ENCODE measurements at places on chromosomes 5 and 9.

- peak; percentile 98 for DNase-seq
These were observed 295.5 kb upstream of the CLINT1 start for GRCh38 chr5:158154226-158155005.

DNA sequence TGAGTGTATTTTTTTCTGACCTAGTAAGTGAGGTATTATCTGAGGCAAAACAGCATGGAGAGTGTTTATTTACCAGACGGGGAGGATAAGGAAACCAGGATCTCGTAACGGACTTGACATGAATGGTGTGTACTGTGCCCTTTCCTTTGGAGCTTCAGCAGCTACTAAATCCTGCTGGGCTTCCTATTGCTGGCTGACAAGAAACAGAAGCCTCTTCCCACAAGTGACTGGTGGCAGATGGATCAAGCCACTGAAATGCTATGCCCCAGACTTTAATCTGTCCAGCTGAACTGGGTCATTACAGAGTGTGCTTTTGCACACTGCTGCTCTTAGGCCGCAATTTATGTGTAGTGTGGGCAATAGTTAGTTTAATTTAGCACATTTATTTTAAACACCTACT is 162.7 kb upstream of the MRPS30 start:
- DNase-seq, result no peak

- DNase-seq, result no peak
These were observed 86.8 kb upstream of the SEMA6A start for GRCh38 chr5:116661419-116661818.

DNA sequence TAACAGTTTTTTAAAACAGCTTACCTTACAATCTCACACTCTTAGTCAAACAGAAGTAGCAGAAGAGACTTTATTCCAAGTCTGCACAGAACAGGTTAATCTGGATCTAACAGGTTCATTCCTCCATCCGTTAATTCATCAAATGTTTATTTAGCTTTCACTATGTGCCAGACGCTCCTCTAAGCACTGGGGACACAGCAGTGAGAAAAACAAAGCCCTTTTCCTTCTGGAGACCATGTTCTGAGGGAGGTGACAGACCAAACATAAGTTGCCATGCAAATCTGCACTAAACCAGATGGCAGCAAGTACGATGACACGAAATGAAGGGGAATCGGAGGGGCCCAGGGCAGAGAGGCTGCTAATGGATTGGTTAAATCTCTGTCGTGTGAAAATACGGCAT is 17.1 kb upstream of the GLIPR2 start:
- DNase-seq, result no peak

DNA sequence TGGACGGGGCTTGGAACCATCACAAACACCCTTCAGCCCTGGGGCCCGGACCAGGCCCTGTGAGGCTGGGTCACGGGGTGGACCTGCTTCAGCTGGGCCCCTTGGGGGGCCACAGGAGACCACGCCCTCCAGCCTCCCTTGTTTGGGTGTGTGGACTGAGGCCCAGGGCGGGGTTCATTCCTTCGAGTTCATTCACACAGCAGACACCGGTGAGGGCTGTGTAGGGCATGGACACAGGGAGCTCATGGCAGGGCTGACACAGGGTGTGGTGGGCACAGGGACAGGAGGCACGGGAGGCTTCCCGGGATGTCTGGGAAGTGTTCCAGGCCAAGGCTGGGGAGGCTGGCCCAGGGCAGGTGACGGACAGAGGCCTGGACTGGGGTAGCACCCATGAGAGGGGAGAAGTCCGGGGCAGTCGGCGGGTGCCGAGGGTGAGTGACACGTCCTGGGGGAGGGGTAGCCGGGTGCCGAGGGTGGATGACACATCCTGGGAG is 8.9 kb downstream of the DNLZ start:
- DNase-seq, result no peak

- no peak for DNase-seq
These were observed 62.6 kb upstream of the FRRS1L start for GRCh38 chr9:109229682-109230081.

DNA sequence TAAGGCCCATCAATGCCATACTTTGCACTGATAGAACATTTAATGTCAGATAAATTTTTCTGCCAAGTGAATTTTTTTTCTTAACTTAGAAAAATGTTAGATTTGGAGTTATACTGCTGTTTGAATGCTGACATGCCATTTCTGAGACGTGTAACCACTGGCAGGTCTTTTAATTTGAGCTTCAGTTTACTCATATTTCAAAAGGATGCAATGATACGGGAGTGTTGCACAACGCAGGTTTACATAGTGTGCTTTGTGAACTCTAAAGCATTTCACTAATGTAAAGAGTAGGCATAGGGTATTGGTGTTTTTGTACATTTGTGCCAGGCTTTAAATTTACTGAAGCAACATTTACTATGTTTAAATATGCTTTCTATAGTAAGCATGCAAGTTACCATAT is 4.2 kb downstream of the ZBTB43 start:
- no peak for DNase-seq

DNA sequence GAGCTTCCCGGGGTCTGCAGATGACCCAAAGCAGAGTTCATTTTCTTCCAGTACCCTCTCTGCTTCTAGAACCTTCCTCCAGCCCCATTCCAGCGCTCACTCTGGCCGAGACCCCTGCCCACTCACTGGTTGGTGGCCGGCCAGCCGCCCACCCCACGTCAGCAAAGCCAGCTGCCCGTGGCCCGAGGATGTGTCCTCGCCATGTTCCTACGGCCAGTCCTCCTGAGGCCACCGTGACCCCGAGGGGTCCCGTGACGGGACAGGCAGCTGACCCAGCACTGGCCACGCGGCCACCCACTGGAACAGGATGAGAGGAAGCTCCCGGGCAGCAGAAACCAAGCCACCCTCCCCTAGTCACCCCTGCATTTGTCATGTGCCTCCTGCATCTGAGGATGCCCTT is 39.1 kb upstream of the SLC6A19 start:
- DNase-seq, result no peak

DNA sequence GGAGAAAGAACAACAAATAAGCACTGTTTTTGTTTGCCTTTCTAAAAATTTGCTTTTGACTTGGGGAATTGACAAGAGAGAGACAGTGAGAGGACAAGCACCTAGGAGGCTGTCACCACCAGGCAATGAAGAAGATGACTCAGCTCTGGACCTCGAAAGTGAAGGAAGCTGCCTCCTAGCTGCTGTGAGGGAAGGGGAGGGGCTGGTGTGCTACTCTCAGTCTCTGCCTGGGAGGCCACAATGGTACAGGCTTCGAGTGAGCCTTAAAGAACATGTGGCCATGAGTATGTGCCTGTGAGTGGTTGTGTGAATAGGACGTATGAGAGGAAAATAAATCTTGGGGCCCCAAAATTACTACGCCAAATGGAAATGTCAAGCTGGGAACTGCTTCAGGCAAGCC is 7.1 kb upstream of the PLK2 start:
- no peak for DNase-seq

- DNase-seq, result no peak
These were observed 49.4 kb downstream of the JMY start for GRCh38 chr5:79285285-79285684.

DNA sequence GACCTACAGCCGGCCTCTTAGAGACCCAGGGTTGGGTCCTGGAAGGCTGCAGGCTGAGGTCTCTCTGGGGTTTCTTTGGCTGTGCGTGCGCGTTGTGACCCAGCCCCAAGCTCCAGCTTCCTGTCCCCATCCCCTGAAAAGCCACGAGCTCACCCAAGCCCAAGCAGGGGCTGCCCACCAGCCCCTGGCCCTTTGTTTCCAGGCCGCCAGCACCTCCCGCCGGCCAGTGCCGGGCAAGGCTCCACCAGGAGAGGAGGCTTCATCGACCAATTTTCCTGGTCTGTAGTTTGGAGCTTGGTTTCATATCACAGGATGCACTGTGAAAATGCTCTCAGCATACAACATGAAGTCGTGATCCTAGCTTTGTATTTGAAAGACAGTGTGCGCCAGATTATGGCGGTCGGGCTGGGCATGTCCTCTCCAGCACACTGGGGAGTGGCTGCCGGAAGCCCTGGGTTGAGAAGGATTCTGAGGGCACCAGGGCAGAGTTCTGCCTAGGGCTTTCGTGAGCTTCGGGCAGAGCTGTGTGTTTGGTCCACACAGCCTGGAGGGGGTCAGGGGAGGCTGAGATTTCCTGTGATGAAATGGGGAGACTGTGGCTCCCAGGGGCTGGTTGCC is 78.6 kb downstream of the COL5A1 start:
- no peak for DNase-seq

GRCh38 chr9:36840898-36841536 is 193.1 kb downstream of the PAX5 start:
- no peak for DNase-seq

- DNase-seq, result peak; percentile 78
These were observed 50.6 kb downstream of the FBXL7 start for GRCh38 chr5:15550502-15551112.

- no peak for DNase-seq
These were observed 14.9 kb upstream of the CTXN3 start for GRCh38 chr5:127634007-127634406.

GRCh38 chr9:3292311-3292710 is 233.5 kb downstream of the RFX3 start:
- DNase-seq, result no peak

- no peak for DNase-seq
These were observed 60.1 kb downstream of the SCAMP1 start for GRCh38 chr5:78420548-78420947.

- no peak for DNase-seq
These were observed 66.7 kb downstream of the KCNIP1 start for GRCh38 chr5:170570476-170570875.

- no peak for DNase-seq
These were observed 10.4 kb upstream of the PCDHGC3 start for GRCh38 chr5:141465351-141465750.

DNA sequence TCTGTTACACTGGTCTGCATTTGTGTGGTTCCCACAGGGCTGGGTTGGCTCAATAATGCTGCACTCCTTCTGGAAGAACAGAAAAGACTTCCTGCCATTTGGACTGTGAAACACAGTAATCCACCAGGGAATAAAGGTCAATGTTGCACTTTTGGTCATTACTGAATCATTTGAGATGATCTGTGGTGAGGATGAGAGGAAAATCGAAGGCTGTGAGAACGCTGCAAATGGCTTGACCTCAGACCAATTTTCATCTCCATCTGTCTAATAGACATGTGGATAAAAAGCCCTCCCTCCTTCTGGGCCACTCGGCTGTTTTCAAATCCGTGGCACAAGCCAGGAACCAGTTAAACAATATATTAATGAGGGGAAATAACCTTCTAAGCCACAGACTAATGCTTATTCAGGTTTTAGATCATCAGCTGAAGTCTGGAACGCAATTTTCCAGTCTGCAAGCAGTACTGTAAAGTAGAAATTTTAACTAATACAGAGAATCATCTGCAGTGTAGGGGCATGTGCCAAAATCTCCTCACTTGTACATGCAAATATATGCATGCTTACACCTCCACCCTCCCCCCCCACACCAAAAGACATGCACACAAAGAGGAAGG is 20.2 kb downstream of the TLE1 start:
- DNase-seq, result no peak

DNA sequence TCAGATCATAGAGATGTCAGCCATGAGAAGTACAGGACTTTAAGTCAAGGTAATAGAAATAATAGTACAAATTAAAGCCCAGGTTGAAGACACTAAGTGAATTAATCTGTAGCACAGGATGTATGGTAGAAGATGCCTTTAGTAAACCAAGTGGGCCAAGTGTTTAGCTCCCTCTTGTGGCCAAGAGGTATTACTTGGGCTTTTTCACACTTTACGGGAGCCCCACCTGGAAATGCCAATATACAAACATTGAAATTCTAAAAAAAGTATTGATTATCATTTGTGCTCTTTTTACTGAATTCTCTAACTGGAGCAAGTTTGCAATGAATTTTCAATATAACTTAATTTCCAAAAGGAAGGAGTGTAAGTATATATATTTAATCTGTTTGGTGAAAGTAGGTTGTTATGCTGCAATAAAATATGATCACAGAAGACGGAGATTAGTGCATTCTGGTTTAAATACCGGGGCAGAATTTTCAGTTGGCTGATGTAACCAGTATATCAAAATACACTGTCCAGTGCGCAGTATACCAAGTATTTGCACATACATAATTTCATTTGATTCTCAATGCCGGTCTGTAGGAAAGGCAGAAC is 84.7 kb downstream of the PARP8 start:
- DNase-seq, result no peak

DNA sequence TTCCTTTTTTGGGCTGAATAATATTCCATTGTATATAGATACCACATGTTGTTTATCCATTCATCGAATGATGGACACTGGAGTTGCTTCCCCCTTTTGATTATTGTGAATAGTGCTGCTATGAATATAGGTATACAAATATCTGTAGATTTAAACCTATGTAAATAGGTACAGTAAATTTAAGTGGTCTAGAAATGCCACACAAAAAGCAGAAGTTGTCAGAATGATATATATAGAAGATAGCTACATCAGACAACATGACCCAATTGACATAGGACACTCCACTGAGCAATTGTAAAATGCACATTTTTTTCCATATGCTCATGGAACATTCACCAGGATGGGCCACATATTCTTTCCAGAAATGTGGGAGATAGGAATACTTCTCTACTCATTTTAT is 77.6 kb downstream of the SMIM15 start:
- no peak for DNase-seq

DNA sequence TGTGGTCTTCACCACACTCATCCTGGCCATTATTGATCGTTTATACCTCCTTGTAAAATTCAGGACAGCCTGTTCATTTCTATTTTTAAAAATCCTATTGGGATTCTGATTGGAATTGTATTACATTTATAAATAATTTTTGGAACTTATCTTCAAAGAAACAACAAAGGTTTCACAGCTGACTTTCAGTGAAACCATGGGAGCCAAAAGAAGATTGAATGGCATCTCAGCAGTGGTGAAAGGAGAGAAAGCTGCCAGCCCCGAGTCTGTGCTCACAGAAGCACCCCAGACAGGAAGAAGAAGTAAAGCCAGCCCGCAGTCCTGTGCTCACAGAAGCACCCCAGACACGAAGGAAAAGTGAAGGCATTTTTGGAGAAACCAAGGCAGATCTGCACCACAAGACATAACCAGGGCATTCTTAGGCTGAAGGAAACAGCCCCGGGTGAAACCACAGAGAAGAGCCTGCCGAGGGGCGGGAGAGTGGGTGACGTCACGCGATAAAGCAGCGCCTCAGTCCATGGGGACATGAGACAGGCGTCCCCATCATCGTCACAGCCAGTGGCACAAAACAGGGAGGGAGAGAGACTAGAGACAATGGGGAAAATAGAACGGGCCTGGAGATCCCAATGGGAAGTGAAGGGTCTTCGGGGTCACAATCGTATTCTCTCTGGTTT is 42.5 kb upstream of the SLC9A3 start:
- DNase-seq, result no peak

DNA sequence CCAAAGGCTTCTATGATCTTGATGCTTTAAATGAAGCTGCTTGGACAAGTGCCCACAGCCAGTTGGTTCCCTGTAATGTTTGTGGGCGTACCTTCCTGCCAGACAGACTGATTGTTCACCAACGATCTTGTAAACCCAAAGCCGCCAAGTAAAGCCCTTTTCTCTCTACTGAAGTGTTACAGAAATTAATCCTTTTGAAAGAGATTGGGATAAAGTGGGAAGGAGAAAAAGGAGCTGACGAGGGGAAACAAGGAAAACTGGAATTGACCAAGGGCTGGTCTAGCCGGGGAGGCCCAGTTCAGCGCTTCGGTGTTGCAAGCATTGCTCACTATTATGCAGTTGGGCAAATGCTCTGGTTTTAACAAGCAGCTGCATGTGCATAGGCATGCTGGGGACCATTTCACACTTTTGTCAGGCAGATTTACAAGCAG is 53.2 kb downstream of the ZNF474 start:
- DNase-seq, result peak; percentile 72
